ENCODE measurements at places on chromosomes 2 and 18.

DNA sequence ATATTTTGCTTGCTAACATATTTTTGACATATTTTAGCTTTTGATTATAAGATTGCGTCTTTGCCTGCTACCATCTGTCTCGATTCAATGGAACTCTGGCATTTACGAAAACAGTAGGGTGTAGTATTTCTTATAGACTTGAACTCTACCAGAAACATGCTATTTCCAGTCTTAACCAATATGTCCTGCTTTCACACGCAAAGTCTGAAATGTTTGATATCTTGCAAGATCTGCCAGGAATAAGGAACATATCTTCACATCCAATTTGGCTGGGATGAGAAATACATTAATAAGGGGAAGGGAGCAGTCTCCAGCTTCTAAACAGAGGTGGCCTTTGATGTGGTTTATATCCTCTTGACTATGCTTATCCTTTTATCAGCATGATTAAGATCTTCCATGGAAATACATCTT is 299.4 kb downstream of the ZNF521 start:
- no peak for DNase-seq

DNA sequence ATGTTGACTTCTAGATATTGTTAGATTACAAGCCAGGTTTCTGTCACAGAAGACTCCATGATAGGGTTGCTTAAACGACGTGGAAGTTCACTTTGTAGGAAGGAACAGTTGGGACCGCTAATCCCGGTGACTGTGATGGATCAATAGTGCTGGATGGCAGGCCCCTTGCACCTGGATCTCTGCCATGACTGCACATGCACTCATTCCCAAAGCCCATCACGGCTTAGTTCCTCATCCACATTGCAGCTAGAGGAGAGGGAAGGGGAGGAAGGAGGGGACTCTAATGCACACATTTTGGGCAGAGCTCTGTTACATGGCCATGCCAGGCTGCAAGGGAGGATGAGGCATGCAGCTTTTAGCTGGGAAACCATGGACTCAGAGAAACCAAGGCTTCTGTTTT is 773.7 kb upstream of the RAB6C start:
- no peak for DNase-seq

DNA sequence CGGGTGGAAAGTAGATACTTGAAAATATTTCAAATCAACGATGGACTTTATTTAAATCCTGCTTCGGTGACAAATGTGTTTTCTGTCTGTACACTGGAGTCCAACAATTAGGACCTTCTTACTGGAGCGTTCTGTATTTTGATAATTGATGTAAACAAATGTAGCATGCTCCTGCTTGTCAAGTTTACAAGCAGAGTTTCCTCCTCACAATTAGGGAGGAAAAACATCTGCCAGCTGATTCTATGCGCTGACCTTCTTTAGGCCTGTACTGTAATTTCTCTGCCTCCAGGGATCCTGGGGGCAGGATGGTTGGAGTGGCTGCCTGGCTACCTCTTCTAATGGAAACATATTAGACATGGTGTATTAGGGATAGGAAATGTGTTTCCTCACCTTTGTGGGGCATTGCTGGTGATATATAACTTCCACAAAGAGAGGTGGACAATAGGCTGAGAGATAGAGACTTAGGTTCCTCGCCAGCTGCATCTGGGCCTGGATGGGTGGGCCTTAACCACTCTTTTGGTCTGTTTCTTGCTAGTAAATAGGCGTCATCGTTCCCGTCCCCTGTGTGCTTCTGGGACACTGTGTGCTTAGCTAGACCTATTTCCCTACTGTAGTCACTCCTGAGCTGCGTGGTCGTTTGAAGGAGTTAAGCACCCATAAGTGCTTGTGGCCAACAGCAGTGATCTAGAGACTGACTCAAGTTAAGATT is 19.3 kb downstream of the GATA6 start:
- no peak for DNase-seq

DNA sequence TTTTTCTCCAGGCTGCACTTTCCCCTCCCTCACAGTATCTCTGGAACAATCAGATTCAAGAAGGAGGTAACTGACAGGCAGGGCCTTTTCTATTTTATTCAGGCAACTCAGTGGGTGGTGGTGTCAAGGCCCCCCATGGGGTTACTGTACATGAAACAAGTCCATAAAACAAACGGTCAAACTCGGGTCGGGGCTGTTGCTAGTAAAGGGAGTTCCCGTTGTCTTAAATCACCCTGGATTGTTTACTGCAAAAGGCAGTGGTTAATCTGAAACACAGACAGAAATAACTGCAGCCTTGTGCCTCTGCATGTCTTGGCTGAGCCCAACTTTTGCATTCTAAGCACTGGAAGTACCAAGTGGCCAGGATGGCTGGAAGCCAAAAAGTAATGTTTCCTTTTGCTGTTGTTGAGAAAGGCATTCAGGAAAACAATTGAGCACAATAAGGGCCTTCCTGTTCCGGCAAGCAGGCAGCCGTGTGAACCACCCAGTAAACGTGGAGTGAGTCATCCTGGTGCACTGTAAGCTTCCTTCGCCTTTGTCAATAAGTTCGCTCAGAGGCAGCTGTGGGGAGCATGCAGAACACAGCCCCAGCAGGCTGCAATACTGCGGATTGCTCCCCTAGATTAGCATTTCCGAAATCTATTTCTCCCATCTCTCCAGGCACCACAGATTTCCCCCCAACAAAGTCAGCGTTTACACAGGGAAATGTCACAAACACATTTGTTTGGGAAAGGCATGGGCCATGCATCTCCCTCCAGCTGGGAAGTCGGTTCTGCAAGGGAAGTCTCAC is 149.6 kb downstream of the IRS1 start:
- peak; percentile 90 for DNase-seq

- peak; percentile 84 for DNase-seq
Observed at GRCh38 chr2:43333656-43334144, 107.3 kb upstream of the ZFP36L2 start.

GRCh38 chr2:235850289-235850688 is 317.9 kb downstream of the GBX2 start:
- no peak for DNase-seq

DNA sequence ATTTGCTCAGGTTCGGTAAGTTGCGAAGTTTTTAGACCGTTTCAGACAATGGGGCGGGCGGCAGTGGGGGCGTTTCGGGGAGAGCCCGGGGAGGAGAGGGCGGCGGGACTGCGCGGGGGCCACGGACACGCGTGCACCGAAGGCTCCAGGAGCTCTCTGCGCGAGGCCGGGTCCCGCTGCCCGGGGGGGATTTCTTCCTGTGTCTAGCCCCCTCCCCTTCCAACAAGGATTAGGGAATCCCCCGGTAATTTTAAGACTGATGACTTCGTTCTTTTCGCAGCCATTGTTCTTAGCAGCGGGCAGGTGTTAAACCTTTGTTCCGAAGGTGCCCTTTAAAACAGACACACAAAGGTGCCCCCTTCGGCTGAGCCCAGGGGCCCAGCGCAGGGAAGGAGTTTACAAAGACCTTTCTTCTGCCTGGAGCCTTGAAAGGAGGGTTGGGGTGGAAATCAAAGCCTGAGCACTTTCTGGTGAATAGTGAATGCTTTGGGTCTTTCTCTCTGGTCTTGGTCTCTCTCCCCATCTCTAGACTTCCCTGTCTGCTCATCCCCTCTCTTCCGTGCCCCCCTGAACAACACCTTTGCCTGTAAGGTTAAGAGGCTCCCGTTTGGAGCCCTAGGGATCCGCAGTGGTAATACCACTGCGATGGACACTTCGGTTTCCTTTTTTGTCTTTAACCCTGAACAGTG is 2.1 kb downstream of the TRIB2 start:
- peak; percentile 30 for DNase-seq

- no peak for DNase-seq
Observed at GRCh38 chr2:54475285-54475684, 19.2 kb downstream of the SPTBN1 start.

GRCh38 chr2:205692104-205692503 is 9.8 kb downstream of the NRP2 start:
- peak; percentile 67 for DNase-seq

DNA sequence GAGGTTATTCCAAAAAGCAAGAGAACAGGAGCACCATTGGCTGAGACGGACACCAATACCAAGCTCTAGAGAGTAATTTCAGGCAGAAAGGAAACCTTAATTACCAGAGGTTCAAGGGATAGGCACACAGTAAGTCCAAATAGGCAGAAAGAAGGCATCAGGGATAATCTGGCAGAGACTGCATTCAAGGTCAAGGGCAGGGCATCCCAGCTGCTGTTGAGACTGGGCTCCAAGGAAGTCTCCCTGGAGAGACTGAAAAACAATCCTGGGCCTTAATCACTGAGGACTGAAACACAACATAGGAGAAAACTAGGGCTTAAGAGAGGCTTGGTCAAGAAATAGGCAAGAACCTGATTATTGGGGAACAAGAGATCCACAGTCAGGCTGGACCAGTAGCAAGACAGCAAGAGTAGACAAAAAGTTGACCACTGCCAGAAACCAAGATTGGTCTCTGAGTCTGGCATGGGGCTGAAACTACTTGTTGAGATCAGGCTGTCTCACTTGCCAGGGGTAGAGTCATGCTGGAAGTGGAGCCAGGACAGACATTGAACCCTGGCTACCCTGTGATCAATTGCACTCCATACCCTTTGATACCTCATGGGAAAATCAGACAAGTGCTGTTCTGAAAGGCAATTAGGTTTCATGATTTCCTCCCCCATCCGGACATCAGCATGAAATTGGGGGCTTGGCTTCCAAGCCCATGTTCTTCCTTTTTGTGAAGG is 193.2 kb upstream of the TNP1 start:
- DNase-seq: no peak

DNA sequence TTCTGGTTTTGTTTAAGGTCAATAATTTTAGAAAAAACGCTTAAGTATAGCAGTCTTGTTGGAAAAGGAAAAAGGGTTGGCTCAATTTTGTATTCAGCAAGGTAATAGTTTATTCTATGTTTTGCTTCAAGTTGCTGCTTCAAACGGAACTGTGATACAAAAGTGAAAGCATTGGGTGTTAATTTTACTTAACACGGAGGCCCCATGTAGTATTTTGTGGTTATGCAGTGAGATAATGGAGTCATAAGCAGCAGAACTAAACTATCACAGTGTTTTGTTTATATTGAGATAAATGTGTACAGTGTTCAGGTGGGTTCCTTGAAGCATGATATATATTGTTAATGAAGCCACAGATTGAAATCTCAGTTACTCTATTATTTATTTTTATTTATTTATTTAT is 67.0 kb upstream of the LYPD6B start:
- DNase-seq: no peak

DNA sequence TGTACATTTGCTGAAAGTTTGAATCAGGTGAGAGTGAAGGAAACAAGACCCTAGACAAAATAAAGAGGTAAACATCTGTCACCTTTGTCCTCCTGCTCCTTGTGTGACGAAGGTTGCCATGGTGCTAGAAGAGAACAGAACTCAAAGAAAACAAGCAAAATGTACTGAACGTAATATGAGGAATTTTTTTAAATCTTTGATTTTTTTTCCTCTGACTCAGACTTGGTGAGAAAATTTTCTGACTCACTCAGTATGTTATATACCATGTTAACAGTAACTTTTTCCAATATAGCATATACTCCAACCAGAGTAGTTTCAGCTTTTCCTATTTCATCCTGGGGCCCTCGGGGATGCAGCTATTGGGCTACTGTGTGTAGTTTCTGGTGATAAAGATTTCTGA is 2114.6 kb upstream of the PIK3C3 start:
- peak; percentile 20 for DNase-seq

GRCh38 chr2:26845021-26845420 is 2.9 kb upstream of the DPYSL5 start:
- no peak for DNase-seq

GRCh38 chr2:169571571-169571970 is 2.1 kb downstream of the FASTKD1 start:
- DNase-seq: no peak

- DNase-seq: no peak
Observed at GRCh38 chr2:143229952-143230351, 100.7 kb downstream of the ARHGAP15 start.

DNA sequence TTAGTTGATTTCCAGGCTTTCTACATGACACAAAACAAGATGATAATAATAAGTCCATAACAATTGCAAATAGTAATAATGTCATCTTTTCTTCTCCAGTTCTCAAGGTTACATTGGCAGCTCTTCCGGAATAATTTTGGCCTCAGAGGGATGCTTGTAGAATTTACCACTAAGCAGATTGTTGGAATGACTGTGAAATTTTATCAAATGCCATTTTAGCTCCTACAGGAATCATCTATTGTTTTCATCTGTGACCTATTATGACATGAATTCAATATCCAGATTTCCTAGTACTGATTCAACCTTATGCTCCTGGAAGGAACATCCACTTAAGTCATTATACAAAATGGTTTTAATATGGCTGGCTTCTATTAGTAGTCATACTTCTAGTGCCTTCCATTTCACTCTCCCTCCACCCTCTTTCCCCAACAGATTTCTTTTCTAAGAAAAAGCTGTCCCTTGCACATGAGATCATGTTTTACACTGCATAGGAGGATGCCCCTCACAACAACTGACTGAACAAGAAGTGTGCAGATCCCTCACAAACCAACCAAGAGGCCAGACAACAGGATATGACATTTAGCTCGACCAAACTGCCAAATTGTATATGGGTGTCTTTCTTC is 200.0 kb downstream of the DNER start:
- no peak for DNase-seq

GRCh38 chr18:78629426-78629825 is 350.2 kb upstream of the SALL3 start:
- no peak for DNase-seq

DNA sequence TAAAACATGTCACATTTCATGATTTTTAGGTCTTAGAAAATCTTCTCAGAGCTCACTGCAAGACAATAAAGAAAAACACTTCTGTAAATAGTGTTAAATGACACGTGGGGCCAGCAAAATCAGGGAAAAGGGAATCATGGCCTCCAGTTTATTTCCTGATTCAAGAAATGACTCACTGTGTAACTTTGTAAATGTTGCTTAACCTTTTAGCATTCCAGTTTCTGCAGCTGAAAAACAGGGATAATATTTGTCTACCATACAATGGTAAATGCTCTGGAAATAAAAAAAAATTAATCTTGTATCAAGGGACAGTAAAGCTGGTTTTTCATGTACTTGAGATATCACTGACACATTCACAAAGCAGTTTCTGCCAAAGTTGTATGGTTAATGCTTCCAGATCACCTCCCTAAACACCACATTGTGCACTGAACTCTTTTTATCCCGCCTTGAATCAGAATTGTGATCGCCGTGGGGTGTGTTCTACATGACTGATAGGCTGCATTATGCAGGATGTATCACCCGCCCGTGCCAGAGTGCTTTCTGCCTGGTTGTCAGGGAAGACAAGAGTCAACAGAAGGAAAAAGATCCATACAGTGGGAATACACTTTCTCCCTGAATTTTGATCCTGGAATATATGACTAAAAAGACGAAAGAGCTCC is 238.8 kb downstream of the IKZF2 start:
- DNase-seq: peak; percentile 9

- DNase-seq: no peak
Observed at GRCh38 chr18:78773819-78774218, 205.8 kb upstream of the SALL3 start.

DNA sequence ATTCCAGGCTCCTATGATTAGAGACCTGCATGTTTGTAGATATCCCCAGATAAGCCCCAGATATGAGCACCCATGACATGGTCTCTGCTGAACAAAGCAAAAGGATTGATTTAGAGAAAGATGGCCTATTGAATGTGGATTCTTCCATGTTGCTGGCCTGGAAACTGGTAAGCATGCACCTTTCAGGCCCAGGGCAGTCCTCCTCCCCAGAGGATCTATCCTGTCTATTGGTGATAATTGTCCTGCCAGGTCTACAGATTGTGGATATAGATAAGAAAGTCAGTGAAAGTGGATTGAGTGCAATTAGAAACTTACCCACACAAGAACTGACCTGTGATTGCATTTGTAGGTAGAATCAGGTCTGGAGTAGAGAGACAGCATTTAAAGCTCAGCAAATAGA is 256.9 kb upstream of the SIX3 start:
- no peak for DNase-seq
